Hepatocyte (in vitro differentiated cells): ENCODE measurements at places on chromosomes 4 and X. TPM values are rescaled to one million over a fixed set of nuclear protein-coding genes. Genes with fewer than 3 reads are reported as not detected.
A peak's percentile ranks its signal among the peaks of the same experiment; 100 is the strongest.

Gene ALG13
- polyA plus RNA-seq = 61.5 and 72.0 TPM in 2 replicates

- DNase-seq = no peak
Measured at GRCh38 chrX:81354954-81355353, 153.1 kb downstream of the SH3BGRL start.

- DNase-seq = peak; percentile 6
Measured at GRCh38 chr4:29046781-29047180, 1673.4 kb upstream of the PCDH7 start.

DNA sequence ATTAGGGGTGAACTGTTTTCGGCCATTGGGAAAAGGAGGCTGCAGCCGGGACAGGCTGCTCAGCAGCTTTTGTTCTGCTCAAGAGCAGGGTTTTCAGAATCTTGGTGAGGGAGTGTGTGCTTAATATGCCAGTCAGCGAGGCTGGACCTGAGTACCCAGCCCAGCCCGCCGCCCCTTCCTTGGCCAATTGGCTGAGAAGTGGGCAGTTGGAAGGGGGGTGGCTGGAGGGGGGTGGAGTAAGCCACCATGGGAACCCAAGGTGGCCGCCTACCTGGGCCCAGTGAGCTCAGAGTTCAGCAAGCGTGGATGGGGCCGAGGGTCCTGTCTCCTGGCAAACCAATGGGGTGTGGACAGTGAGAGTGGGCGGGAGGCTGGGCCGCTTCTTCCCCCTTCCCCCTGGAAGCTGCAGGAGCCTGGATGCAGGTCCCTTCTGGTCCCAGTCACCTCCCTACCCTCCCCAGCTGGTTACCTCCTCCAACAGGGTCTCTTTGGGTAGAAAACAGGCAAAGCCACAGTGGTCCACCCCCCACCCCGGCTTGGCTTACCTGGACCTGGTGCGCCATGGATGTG is 52.5 kb downstream of the SORCS2 start:
- no peak for DNase-seq

Gene CHRDL1
- 0.56 and 0.82 TPM in 2 replicates for polyA plus RNA-seq

DNA sequence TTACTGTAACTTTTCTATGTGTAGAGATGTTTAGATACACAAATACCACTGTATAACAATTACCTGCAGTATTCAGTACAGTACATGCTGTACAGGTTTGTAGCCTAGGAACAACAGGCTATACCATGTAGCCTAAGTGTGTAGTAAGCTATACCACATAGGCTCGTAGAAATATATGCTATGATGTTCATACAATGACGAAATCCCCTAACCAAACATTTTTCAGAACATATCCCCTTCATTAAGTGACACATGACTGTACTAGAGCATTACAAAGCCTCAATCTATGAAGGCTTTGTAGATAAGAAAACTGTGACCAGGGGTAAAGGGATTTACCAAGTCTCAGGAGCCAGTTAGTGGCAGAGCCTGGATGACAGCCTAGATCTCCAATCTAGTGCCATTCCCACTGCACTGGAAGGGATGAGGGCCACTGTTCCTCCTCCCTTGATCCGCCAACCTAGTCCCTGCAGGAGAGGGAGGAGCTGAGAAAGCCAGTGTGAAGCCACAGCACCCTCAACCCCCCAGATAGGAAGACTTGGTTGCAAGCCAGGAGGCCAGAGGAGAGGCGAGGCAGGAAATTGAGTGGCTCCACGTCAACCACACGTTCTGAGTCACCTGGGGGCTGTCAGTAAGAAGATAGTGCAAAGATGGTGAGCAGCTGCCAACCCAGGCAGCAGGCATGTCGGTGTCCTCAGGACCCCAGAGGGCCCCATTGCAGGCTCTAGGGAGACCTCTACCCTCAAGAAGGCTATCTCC is 227.7 kb downstream of the BCOR start:
- DNase-seq = no peak

Gene TRIML2
- polyA plus RNA-seq = 0.96 TPM in 1 of 2 replicates, not detected in the other

GRCh38 chr4:145189981-145190380 is 9.6 kb upstream of the OTUD4 start:
- no peak for DNase-seq

GRCh38 chr4:22850055-22850454 is 157.3 kb downstream of the GBA3 start:
- no peak for DNase-seq

DNA sequence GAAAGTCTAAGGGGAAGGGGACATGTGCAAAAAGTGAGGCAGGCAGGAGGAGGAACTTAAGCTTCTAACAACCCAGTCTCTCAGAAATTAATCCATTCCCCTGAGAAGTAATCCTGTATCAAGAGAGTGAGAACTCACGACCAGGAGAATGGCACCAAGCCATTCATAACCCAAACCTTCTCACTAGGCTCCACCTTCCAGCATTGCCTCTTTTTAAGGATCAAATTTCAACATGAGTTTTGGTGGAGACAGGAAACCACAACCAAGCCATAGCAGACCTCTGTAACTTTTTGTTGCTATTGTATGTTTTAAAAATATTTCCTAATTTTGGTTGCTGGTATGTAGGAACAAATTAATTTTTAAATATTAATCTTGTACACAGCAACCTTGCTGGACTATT is 32.8 kb downstream of the PASD1 start:
- no peak for DNase-seq

Gene DMRTC1B
- 2.4 and 3.0 TPM in 2 replicates for polyA plus RNA-seq

- no peak for DNase-seq
Measured at GRCh38 chr4:145182222-145182621, 1.8 kb upstream of the OTUD4 start.

Gene NPY1R
- polyA plus RNA-seq = 1.1 and 2.9 TPM in 2 replicates

DNA sequence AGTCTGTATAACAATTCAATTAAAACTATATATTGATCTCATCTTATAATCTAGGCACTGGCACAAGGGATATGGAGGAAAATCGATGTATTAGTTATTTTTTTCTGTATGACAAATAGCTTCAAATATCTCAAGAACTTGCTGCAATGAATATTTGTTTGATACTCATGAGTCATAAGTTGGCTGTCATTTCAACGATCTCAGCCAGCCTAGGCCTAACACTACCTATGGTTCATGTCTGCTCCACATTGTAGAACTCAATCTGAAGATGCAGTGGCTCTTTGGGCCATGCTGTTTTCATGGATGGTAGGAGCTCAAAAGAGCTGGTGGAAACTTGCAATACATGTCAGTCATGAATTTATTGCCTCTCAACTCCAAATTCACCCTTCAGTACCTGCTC is 44.7 kb downstream of the MAGEB17 start:
- no peak for DNase-seq

Gene ADH1A
- polyA plus RNA-seq = 17.3 and 26.6 TPM in 2 replicates

DNA sequence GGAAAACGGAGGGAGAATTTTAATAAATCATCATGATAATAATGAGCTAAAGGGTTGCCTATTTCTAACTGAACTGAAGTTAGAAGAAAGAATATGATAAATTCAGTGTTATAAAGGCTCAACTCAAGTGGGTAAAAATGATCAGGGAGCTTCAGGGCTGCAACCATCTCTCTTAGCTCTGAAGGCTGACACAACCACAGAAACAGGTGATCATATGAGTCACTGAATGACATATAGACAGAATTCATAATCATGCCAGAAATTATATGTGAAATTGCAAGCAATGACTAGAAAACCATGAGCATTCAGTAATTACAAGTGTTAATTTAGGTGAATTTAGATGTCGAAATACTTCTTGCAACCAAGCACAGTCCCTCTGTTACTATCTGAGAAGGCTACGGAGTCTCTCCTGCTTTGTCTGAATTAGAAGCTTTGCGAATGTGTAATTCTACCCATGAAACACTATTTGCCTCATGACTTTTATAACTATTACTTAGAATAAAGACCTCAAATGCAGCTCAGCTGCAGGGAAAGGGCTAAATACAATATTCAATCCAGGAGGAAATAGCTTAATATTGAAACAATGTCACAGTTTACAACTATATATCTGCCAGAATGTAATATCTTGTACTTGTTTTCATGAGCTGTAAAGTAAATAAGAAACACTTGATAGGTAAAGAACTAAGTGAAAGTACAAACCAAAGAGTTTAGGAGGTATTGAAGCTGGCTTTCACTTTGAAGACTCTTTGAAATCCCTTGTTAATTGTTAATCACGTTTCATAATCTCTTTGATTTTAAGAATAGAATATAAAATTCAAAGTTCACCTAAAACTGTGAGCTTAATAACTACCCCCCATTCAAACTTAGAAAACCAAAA is 1972.6 kb downstream of the ARAP2 start:
- no peak for DNase-seq

Gene OPRPN
- not detected in 2 replicates for polyA plus RNA-seq

DNA sequence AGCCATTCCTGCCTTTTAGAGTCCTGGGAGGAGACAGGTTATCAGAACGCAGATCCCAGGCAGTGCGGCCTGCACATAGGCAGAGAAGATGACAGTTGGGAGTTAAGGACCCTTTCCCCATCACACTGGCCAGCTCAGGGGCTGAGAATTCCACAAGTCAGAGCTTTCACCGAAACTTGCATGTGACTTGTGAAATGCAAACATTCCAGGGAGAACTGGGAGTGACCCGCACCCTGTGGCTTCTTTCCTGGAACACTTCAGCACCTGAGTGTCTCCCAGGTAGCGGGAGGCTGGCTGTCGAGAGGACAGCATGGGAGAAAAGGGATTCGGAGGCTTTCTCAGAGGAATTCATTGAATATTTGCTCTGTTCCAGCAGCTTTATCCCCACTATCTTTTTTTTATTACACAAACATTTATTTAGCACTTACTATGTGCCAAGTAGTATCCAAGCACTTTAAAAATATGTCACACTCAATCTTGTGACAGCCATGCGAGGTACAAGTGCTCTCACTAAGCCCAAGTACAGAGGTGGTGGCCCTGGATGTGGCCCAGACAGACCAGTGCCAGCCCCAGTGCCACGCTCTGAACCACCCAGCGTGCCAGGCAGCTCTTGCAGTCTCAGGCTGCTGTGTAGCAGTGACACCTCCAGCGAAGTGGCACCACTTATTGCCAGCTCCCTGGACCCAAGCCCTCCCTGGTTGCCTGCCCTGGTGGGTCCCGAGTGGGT is 100.5 kb downstream of the PHKA2 start:
- peak; percentile 48 for DNase-seq

Gene SMIM31
- 0.23 and 0.51 TPM in 2 replicates for polyA plus RNA-seq

DNA sequence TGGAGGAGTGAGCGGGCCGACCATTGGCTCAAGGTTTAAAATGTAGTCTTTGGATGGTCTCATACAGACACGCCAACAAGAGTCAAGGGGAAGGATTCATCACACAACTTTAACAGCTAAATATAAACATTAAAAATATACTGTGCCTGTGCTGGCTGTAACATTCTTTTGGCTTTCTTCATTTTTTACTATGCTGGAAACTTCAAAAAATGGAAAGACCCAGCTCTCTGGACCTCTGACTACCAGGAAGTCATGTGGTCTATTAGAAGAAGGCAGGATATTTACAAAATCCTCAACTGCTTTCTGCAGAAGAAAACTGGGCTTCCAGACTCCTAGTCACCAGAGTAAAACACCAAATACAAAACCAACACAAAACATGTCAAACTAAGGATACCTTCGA is 49.8 kb upstream of the KLF3 start:
- no peak for DNase-seq

Gene MAGEE2
- polyA plus RNA-seq = not detected in 2 replicates

GRCh38 chr4:95044324-95044837 is 286.6 kb downstream of the BMPR1B start:
- no peak for DNase-seq

- no peak for DNase-seq
Measured at GRCh38 chr4:114649908-114650307, 51.3 kb downstream of the UGT8 start.

Gene SMIM10L2A
- 4.2 and 5.0 TPM in 2 replicates for polyA plus RNA-seq

- no peak for DNase-seq
Measured at GRCh38 chr4:85864259-85865205, 389.6 kb downstream of the ARHGAP24 start.

DNA sequence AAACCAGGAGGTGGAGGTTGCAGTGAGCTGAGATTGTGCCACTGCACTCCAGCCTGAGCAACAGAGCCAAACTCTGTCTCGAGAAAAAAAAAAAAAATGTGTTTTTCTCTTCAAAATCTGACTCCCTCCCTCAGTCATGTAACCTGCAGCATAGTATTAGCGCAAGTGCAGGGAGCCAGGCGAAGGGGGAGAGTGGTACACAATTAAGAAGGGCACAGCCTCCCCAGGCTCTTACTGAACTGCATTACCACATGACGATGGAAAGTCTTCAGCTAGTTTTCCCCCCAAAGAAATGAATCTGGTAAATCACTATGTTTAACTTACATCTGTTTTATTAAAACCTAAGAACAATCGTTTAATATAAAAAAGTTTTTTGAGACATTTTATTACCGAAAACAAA is 32.4 kb downstream of the PALLD start:
- no peak for DNase-seq
